ENCODE measurements at places on chromosomes 2 and 18.
A peak's percentile ranks its signal among the peaks of the same experiment; 100 is the strongest.

- DNase-seq, result no peak
Observed at GRCh38 chr2:119735565-119735964, 24.2 kb upstream of the PTPN4 start.

DNA sequence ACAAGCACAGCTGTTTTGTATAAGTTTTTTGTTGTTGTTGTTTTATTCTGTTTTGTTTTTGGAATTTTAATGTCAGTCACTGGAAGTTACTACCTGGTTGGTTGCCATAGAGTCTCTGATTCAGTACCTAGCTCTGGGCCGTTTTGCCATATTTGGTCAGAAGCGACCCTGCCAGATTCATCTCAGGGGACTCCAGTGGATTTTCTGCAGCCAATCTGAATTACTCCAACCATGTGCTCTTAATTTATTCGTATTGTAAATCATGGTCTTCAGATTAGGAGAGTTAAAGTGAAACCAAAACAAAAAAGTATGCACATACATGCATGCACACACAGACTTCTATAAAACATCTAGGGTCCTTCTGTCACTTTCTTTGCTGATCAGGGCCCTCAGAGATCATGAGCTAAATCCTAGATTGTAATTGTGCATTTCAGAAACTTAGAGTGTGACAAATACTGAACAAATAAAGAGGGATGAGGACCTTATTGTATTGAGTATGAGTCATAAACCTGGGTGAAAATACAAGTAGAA is 317.4 kb upstream of the UBE2E3 start:
- no peak for DNase-seq

DNA sequence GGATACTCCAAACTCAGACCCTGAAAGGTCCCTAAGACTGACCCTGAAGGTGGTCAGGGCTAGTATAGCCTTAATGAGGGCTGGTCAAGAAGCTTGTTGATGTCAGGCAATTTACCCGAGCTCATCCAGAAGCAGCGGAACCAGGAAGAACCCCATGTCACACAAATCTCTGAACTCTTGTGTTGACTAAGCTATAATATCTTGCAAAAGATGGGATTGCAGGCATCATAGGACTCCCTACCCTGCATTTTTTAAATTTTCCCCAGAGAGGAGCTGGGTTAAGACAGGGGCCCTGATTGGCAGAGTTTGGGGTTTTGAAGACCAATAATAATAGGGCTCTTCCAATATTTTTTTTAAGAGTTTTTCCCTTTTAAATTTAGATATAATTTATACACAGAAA is 2.0 kb upstream of the PLEKHB2 start:
- no peak for DNase-seq

GRCh38 chr2:218194880-218195279 is 22.1 kb upstream of the ARPC2 start:
- DNase-seq, result no peak

DNA sequence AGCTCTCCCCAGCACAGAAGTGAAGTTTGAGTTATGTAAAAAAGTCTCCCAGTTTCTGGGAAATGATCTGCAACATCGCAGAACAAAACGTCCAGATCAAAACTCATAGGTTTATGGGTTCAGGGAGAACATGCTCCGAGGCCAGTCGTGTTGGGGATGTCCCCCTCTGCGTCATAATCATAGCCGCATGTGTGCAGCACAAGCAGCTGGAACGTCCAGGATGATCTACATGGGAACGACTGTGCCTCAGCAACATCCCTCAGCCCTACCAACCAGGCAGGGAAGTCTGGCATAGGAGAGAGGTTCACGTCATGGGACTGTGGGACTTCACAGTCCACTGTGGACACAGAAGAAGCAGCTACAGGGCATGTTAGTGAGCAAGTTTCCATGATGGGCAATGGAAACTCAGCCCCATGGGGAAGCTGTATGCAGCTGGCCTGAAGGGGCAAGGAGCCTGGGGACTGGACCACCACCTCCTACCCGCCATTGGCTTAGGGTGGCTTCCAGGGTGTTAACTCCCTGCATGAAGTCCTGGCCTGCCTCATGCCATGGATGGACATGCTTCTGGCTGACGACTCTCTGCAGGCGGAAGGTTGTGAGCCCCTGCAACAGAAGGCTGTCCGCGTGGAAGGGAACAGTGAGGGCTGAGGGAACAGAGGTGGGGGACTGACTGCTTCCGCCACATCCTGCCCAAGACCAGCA is 96.9 kb downstream of the COPS8 start:
- no peak for DNase-seq

DNA sequence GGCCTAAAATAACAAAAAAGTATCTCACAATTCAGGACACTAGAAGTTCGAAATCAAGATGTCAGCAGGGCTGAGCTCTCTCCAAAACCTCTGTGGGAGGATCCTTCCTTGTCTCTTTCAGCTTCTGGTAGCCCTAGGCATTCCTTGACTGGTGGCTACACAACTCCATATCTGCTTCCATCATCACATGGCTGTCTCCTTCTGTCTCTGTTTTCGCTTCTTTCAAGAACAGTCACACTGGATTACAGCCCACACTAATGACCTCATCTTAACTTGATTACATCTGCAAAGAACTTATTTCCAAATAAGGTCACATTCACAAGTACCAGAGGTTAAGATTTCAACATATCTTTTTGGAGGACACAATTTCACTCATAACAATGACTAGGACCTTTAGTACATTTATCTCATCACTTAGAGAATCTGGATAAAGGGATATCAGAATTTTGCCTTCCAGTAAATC is 275.2 kb downstream of the IRS1 start:
- DNase-seq, result no peak

GRCh38 chr18:323253-323622 is 55.4 kb upstream of the THOC1 start:
- DNase-seq, result no peak

DNA sequence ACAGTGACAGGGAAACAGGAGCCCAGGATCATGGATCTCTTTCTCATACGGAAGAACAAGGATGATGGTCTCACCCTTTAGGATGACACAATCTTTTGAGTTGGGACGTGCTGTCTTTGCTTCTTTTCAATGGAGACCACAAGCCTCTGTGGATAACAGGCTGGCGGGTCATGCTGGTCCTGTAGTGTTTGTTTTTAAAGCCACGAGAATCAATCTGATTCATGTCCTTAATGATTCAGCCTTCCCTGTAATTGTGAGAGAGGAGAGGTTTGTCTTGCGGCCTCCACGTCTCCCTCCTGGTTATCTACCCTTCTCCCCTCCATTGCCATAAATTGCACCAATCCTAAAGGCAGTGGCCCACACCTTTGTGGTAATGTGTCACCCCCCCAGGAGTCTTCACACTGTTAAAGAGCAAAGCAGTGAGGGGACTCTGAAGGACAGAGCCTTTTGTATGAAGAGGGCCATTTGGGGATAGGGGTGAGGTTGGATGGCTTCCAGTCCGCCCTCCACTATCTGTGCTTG is 87.7 kb upstream of the TGFA start:
- DNase-seq, result no peak

DNA sequence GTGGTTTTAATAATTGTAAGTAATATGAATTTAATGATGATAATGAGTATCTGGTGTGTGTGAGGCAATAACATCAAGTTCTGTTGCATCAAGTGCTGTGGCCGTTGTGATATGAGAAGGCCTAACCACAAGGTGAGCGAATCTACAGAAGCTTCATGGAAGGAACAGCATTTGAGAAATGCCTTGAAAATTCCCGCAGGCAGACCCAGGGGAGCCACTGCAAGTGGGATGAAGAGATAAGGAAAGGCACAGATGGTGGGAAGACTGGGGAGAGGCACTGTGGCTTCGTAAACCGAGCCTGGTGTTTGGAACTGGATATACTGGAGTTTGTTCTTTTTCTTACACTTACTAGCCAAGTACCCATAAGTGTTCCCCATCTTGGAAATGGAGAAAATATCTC is 357.5 kb downstream of the PTPRM start:
- no peak for DNase-seq

DNA sequence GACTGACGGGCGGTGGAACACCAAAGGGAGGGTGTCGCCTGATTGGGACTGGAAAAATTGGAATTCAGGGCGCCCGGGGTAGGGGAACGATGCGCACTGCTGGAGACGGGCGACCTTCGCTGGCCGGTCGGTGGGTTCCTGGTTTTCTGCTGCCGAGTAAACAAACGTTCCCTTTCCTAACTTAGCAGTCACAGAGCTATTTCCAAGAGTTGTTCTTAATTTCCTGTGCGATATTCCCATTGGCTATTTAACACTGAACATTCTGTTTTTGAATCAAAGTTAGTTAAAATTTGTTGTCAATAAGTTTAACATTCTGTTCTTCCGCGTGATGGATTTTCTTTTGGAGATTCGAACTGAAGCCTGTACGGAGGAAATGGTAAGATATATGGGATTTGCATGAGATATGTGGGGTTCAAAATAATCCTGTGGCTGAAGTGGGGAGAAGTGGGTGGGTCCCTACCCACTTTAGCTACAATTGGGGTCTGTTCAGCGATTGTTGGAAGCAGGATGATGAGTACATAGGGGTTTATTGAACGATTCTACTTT is 862 bp downstream of the C18orf54 start:
- DNase-seq, result peak; percentile 13

- no peak for DNase-seq
Observed at GRCh38 chr2:47282621-47283272, 120.2 kb upstream of the MSH2 start.

GRCh38 chr2:96131152-96131812 is 7.0 kb downstream of the ASTL start:
- no peak for DNase-seq

GRCh38 chr2:71562518-71562917 is 109.2 kb downstream of the DYSF start:
- no peak for DNase-seq

GRCh38 chr2:176076796-176077195 is 7.0 kb downstream of the EVX2 start:
- no peak for DNase-seq

DNA sequence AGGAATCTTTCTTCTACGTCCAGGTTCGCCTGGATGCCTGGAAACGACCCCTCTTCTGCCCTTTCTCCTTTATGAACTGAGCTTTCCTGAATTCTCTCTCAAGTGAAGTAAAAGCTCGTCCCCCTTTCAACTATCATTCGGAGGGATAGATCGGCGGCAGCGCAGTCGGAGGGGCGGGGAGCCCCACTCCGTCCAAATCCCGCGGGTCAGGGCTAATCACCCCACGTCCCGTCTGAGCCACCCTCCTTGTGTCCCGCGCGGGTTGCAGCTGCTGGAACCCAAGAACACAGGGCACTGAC is 367 bp downstream of the FBXO48 start:
- DNase-seq, result no peak

GRCh38 chr18:27869735-27870134 is 307.2 kb downstream of the CDH2 start:
- no peak for DNase-seq

- DNase-seq, result no peak
Observed at GRCh38 chr2:175889701-175890302, 112.3 kb downstream of the LNPK start.

- DNase-seq, result no peak
Observed at GRCh38 chr2:1494906-1495305, 81.6 kb downstream of the TPO start.

DNA sequence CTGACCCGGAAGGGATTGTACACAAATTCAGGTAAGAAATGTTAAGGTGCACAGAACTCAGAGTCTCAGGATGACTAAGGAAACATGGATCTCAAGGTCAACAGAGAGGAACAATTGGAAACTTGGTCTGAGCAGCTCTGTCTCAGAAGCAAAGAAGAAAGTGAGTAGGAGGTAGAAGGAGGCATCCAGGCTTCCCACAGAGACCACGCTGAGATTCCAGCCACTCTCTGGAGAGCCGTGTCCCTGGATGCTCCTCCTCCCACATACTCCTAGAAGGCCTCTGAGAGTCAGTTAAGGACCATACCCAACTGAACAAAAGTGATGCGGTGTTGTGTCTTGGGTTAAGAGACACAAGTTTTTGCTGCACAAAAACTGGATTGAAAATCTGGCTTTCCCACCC is 8.6 kb upstream of the PLB1 start:
- DNase-seq, result no peak

GRCh38 chr2:219282943-219283581 is 3.9 kb downstream of the DNAJB2 start:
- no peak for DNase-seq

- no peak for DNase-seq
Observed at GRCh38 chr2:237214030-237214675, 128.5 kb downstream of the COPS8 start.

DNA sequence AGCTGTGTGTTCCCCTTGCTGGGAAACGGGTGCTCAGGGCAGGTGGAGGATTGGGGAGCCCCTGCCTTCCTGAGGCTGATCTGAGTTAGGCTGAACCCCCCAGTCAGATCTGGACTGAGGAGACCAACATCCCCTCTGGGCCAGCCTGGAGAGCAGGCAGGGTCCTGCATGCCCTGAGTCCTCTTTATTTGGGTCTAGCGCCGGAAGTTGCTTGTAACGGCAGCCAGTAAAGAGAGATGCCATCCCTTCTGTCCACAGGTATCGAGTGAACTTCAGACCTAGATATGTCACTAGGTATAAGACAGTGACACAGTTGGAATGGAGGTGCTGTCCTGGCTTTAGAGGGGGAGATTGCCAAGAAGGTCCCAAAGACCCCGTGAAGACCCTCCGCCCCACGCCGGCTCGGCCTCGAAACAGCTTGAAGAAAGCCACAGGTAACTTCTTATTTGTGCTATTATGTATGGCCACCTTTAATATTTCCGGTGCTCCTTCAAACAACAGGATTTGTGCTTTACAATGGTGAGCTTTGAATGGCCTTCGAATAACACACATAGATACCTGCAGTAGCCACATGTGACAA is 38.0 kb downstream of the EMILIN2 start:
- DNase-seq, result no peak

DNA sequence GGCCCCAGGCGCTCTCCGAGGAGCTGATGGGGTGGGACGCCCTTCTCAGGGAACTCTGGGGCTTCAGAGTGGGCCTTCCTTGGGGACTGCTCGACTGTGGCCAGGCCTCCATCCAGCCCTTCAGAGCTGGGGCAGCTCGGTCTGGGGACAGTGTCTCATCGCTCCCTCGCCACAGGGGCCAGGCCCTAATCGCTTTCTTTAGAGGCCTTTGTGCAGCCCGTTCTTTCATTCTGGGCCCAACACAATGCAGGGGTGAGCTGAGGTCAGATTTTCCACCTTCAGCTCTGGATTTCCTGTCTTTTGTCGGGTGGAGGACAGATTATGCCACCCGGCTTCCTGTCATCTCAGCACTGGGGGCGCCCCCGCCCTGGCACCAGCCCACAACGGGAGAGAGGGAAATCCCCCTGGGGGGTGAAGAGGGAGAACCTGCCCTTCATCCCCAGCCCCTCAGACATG is 25.2 kb downstream of the MYCN start:
- no peak for DNase-seq

- peak; percentile 10 for DNase-seq
Observed at GRCh38 chr2:211351987-211352386, 795.6 kb downstream of the CPS1 start.

- no peak for DNase-seq
Observed at GRCh38 chr2:154194909-154195643, 323.4 kb downstream of the GALNT13 start.

GRCh38 chr2:120973196-120973595 is 237.5 kb downstream of the GLI2 start:
- no peak for DNase-seq
